Neural crest cell (in vitro differentiated cells): ENCODE measurements at places on chromosomes 11 and 22.

GRCh38 chr11:86116386-86116726 lies 47.5 kb upstream of the PICALM start:
- H3K36me3 ChIP-seq: peaks cover 3% of the 10 kb centered on the region
- no peak overlapping the region for H3K27ac ChIP-seq
- no peak overlapping the region for H3K4me3 ChIP-seq

DNA sequence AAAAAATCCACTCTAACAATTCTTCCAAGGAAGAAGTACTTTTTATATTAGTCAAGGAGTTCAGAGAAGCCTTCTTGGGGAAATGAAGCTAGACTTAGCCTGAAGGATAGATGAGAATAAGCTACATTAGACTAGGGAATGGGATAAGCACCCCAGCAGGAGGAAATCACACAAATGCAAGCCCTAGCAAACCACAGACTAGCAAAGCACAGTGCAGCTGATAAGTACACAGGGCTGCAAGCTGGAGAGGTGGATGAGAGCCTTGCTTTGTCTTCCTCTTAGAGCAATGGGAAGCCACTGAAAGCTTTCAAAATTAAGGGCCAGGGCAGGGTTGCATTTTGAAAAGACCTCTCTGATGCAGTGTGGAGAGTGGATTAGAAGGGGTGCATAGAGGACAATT lies 946.2 kb downstream of the LRRC4C start:
- no peaks in the 10 kb centered on the region for H3K4me1 ChIP-seq
- no peaks in the 10 kb centered on the region for H3K27me3 ChIP-seq
- no peak overlapping the region for H3K27ac ChIP-seq
- H3K36me3 ChIP-seq: no peaks in the 10 kb centered on the region
- DNase-seq: no peak

DNA sequence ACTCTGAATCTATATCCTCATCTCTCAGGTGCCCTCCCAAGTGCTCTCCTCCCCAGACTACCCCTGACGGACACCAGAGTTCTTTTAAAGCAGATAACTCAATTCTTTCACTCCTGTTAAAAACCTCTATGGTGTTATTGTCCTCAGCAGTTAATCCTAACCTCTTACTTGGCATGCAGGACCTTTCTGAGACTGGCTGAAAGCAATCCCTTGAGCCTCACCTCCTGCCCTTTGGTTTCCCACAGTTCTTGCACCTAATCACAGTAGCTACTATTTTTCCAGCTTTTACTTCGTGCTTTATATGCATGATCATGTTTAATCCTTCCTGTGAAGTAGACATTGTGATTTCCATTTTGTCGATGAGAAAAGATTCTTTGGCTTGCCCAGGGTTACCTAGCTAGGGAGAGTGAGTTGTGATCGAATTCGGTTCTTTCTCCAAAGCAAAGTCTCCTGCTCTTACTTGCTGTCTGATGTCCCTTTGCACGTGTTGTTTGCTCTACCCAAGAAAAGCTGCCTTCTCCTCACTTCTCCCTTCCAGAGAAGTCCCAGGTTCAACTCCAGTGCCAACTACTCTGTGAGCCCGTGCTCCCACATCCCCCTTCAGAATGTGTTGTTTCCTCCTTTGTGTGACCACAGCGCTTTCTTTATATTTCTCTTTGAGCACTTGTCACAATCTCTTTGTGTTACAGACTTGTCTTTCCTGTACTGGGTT lies 2.1 kb downstream of the UBE2L3 start:
- peak overlapping the region; percentile 95 for H3K4me3 ChIP-seq
- H3K4me1 ChIP-seq: peaks cover 45% of the 10 kb centered on the region
- H3K27ac ChIP-seq: peak overlapping the region; percentile 70
- DNase-seq: no peak
- H3K36me3 ChIP-seq: no peaks in the 10 kb centered on the region

- no peak overlapping the region for H3K4me3 ChIP-seq
- peaks cover 8% of the 10 kb centered on the region for H3K36me3 ChIP-seq
- H3K27me3 ChIP-seq: no peaks in the 10 kb centered on the region
These were observed 278.2 kb upstream of the CHORDC1 start for GRCh38 chr11:90500922-90501568.

- no peak overlapping the region for H3K27ac ChIP-seq
- no peaks in the 10 kb centered on the region for H3K4me1 ChIP-seq
These were observed 59.9 kb upstream of the CFAP300 start for GRCh38 chr11:101987370-101987769.
